Umbilical cord (tissue), 2 donors: ENCODE measurements at places on chromosomes 4 and X. TPM values are rescaled to one million over a fixed set of nuclear protein-coding genes. Genes with fewer than 3 reads are reported as not detected.

RNF150 gene
- 8.7 TPM for total RNA-seq

- DNase-seq = peak; percentile 83
Measured at GRCh38 chr4:138174981-138175794, 67.0 kb downstream of the SLC7A11 start.

INTU gene
- 36.6 TPM for total RNA-seq

DNA sequence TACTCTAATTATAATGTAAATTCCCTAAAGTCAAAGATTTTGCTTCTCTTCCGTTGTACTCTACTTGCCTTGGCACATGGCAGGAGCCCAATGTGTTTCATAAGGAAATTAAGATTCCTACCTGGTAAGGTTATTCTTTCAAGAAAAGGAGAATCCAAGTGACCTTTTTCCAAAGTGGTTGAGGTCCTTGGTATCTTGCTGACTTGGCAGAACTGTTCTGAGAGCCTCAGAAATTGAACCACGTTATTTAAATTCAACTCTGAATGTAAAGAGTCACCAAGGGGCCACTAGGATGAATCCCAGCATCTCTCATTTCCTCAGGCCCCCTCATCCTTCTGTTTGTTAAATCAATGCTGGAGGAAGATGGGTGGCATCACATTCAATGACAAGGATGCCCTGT is 418.2 kb upstream of the MAGEB2 start:
- DNase-seq = no peak

- DNase-seq = no peak
Measured at GRCh38 chr4:30840571-30840970, 120.4 kb downstream of the PCDH7 start.

SERTM2 gene
- total RNA-seq = 1.7 TPM

DNA sequence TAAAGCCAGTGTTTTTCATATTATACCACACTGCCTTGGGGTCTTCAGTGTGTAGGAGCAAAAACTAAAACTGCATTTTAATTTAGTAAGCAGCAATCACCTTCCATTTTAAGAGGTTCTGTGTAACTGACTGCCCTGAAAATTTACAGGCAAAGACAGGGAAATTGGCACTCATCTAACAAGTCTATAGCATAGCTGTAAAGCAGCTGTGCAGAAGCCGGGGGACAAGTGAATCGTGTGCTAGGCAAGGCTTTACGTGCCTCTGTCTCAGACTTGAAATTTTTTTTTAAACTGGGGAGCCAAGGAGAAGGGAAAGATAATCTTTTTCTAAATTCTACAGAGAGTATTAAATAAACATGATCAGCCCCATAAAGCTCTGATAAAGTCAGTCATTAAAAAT is 39.7 kb downstream of the TSPAN5 start:
- no peak for DNase-seq

DIAPH2 gene
- 14.4 TPM for total RNA-seq

DNA sequence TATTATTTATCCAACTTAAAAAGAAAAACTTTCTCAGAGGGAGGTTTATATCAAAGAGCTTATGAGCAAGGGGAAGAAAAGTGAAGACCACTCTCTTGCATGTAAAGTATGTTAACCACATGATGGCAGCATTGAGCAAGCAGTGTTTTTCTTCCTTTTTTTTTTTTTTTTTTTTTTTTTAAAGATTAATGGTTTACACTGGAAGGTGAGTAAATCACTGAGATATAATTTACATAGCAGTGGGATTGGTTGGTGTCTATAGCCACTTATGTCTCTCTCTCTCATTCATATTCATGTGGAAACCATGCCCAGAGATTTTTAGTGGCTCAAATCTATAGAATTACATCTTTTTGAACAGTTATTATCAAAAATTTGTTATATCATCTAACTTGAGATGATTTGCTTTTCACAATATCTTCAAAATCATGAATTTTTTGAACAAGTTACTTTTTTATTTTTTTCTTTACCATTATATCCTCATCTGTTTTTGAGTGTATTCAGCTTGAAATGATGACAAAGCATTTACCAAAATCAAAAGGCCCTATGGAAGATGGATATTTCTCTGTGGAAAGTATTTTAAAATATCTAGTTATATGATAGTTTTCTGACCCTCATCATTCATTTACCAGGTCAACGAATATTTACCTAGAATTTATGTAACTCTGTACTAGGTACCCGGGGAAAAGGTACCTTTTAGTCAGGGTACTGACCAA is 31.6 kb downstream of the MTHFD2L start:
- peak; percentile 54 for DNase-seq

FRG2 gene
- total RNA-seq = not detected

GRCh38 chrX:153573984-153574383 is 25.0 kb downstream of the CCNQ start:
- no peak for DNase-seq

DNA sequence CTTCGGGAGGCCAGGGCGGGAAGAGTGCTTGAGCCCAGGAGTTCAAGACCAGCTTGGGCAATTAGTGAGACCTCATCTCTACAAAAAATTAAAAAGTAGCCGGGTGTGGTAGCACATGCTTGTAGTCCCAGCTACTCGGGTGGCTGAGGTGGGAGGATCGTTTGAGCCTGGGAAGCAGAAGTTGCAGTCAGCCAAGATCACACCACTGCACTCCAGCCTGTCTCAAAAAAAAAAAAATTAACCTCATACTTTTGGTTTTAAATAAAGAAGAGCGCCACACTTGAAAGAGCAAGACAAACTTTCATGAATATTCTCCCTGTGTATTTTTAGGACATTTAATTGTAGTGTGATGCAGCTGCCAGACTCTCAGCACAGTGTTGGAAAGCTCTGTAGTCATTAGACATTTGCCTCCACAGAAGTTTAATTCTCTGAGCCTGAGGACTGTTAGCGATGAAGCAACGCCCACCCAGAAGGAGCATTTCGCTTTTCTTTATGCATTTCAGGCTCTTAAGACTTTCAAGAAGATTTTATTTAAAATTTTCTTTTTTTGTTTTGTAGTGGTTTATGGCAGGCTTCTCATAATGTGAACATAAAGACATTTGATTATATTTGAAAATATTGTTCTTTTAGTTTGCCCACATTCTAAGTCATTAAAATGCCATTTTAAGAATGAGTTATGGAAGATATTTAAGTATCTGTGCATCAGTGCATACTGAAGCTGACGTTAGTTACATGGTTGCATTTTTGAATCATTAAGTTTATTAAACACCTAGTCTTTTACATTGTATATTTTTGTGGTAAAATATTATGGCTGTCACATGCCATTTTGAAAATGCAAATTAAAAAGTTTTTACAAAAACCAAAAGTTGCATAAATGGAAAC is 45.8 kb downstream of the DCLK2 start:
- DNase-seq = no peak

DNA sequence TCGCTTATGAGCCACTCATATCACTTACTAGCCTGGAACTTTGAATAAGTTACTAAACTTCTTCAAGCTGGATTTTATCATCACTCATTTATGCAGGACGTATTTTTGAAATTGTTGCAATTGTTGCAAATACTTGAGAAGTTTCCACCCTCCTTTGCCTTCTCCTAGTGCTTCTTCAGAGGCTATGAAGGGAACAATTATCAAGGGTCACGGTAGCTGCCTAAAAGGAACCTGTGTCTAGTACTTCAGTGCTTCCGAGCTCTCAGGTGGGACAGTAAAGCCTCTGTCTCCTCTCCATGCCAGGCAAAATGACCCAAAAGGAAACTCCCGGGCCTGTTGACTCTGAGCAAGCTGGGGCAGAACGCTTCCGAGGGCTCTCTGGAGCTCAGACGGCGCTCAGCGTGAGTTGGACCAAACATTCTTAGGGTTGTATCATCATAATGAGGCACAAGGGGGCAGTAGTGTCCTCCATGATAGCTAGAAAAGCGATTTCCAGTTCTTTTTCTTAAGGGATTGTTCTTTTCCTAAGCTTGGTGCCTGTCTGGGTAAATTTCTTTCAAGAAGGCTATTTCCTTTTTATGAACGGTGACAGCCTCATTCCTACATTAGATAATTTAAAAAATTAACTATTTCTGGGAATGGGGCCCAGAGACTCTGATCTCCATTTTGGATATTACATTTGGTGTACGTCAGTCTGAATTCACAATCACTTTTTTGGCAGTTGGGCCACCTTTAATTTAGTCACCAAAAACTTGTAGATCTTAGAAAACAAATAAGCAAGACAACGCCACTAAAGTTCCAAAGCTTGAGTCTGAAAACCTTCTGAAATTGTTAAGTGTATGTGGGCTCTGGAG is 73.1 kb downstream of the PACRGL start:
- peak; percentile 84 for DNase-seq

DNA sequence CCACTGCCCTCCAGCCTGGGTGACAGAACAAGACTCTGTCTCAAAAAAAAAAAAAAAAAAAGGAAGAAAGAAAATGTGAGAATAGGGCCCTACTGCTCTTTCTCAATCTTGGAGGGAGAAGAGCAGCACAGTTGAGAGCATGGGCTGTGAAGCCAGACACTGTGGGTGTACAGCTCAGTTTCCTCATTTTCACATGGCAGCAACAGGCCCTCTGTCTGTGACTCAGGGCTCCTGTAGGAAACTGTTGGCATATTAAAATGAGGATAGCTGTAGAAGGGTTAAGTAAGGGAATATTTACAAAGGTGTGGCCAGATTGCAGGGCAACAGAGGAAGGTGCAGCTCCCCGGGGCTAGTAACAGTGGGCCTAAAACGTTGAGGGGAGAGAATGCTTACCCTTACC is 3.4 kb downstream of the AKAP14 start:
- DNase-seq = no peak

GRCh38 chrX:118560489-118560888 is 64.9 kb downstream of the DOCK11 start:
- DNase-seq = no peak

GRCh38 chr4:85724791-85725563 is 250.0 kb downstream of the ARHGAP24 start:
- DNase-seq = no peak

GRCh38 chrX:84046403-84046984 is 141.5 kb downstream of the RPS6KA6 start:
- DNase-seq = peak; percentile 4

IL3RA gene
- total RNA-seq = 4.1 TPM
